Left hindlimb (tissue), 1 donor: ENCODE measurements at places on chromosomes 3 and 15.

GRCh38 chr3:124297062-124297980, 305.4 kb upstream of the ROPN1 start:
- DNase-seq = no peak

DNA sequence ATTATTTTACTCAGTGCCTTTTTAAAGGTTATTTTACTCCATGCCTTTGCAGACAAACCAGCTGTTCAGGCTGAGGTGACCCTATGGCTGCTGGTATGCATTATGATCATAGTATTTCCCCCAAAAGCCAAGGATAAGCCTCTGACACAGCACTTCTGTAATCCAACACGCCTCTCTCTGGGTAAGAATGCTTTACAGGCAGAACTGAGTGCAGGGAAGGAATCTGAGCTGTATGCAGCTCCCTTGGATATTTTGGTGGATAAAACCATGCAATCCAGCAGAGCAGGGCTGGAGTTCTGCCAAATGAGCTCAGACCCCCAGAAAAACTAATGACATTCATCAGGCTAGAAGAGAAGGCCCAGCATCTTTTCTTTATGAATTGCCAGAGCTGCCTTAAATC, 11.7 kb upstream of the MAP1A start:
- peak; percentile 58 for DNase-seq

DNA sequence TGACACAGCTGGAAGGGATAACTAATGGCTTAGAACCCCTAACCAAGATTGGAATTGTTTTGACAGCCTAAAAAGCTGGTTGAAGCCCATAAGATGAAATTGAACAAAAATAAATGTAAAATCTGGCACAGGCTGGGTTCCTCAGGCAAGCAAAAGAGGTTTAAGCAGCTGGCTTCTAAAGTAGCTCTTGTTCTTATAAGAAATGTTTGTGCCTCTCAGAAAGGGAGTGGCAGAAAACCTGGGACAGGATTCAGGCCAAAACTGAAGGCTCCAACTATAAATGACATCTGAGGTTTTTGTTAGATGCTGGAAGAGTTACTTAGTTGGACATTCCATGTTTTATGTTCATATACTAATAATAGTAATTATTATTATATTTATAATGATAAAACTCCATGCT, 378.3 kb downstream of the CNTN4 start:
- no peak for DNase-seq

GRCh38 chr3:100503448-100503847, 11.0 kb downstream of the TMEM45A start:
- no peak for DNase-seq

GRCh38 chr15:66600240-66600627, 34.4 kb upstream of the LCTL start:
- DNase-seq = no peak

DNA sequence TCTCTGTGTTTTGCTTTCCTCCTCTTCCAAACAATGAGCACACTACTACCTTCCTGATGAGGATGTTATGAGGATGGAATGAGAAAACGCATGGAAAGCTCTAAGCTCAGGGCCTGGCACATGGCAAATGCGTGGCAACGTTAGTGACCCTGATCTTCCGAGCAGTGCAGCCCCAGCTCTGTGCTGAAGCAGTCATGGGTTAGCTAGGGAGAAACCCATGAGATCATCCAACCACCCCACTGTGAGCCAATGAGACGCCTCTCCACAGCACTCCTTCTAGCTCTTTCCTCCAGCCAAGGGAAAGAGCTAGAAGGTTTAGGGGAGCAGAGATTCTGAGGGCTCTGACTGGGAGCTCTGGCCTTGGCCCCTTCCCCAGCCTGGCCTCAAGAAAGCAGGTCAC, 4.5 kb downstream of the CPN2 start:
- no peak for DNase-seq

DNA sequence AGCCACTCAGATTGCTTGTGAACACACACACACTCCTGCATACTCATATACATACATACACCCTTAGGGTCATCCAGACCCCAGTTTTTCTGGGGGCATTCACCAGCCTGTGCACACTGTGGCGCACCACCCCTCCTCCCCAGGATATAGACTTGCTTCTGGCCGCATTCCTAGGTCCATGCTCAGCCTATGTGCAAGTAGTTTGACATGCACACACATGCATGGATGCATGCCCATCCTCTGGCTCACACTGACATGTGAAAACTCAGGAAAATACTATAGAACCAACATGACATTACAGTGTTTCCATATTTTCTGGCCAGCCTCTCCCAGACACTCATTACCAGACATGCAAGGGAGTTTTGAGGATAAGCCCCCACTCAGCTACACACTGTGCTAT, 79.3 kb upstream of the POLG start:
- no peak for DNase-seq

DNA sequence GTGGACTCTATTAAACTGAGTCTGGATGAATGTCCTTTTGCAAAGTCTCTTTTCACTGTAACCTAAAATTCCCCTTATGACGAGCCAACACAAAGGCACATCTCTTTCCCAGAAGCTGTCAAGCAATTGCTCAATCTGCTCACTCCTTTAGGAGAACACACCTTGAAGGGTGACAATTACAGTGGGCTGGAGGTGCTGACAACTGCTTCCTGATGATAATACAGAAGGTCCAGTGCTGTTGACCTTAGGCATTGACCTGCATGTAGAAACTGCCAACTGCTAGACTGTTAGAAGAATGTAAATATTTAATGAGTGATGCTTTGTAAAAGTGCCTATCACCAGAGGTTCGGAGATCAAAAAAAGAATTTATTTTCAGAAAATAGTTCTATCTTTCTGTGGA, 757.7 kb downstream of the GRM7 start:
- no peak for DNase-seq

DNA sequence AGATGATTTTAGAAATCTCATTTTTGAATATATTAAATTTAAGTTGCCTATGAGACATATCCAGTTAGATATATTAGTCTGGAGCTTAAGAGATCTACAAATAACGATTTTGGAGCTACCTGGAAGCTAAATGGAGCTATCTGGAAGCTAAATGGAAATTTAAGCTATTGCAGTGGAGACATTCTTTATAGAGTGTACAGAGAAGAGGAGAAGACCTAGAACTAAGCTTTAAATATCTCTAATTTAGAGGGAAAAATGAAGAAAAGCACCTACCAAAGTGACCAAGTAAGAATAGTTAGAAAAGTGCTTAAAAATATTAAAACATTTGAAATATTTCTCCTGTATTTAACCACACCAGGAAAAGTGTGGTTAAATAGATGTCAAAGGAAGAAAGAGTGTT, 28.3 kb downstream of the SPESP1 start:
- DNase-seq = no peak

DNA sequence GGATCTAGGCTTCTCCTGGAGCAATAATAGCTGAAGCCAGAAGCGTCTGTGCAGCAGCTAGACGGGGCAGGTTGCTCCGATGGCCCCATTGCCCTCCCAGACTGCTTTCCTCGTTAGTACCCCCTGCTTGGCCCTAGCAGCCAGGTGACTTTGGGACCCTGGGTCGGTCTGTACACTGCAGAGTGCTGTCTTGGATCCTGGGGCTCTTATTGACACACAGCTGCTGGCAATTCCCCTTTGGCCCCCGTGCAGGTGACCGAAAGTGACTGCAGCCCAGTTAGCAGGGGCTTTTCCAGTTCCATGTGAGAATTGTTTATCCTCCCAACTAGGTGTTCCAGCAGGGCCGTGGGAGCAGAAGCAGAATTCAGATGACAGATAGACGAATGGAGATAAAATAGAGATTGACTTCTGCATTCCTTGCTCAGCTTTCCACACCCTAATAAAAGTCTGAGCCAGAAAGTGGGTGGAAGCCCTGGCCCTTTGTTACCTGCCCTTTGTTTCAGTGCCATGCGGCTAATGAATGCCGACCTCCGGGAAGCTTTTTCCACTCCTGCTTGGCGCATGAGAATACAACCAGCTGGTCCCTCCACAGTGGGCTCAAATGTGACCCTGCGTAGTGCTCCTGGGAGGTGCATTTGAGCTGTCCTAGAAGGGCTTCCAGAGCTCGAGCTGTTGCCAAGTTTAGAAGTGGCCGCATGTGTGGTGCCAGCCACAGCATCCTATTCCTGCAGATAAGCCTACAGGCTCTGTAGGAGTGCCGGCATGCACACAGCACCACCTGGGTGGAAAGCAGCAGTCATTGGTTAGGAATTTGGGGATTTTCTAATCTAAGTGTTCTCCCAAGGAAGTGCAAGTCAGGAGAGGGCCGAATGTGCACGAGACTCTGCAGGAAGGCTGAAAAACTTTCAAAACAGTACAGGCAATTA, 94.4 kb downstream of the SLCO3A1 start:
- DNase-seq = no peak

DNA sequence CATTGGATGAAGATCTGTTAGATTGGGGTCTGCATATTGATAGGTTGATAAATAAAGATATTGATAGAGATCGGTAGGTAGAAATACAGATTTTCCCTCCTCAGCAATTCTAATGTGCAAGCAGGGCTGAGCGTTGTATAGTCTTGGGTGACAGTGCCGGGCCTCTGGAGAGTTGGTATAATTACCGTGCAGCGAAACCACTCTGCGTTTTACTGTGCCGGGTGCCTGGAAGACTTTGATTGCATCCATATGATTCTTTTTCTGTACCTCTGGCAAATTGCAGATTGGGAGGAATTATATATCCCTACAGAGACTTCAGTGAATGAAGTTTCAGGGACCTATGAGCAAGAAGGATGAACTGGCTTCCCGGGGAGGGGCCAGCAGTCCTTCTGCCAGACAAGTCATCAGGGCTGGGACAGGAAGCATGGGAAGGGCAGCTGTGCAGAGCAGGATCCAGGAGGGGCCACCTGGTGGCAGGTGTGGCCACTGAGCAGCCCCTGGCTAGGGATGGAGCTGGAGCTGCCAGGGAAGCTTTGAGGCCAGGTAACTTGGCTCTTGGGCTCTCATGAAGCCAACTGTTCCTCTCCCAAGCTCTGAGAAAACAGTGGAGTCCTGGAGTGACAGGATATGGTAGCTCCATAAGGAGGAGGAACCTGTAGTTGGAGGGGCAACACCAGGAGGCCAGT, 132.5 kb downstream of the APBA2 start:
- no peak for DNase-seq

DNA sequence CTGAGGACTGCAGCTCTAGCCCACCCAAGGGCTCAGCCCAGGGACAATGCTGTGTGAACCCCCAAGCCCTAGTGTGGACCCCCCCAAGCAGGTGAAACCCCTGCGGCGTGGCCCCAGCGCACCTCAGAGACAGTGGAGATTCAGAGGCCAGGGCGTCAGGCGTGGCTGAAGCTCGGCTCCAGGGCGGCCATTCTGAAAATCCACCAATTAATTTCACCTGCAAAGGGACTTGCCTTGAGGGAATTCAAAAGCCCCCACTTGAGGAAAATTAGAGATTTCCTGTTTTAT, 148.3 kb downstream of the NSMCE3 start:
- DNase-seq = no peak

GRCh38 chr3:193029800-193030199, 112.1 kb upstream of the MB21D2 start:
- no peak for DNase-seq

- DNase-seq = no peak
Measured at GRCh38 chr3:155093261-155093660, 13.1 kb downstream of the MME start.

- no peak for DNase-seq
Measured at GRCh38 chr3:87564438-87564837, 288.1 kb upstream of the POU1F1 start.

- DNase-seq = peak; percentile 83
Measured at GRCh38 chr3:194395778-194396538, 3.1 kb downstream of the GP5 start.

- no peak for DNase-seq
Measured at GRCh38 chr3:113601240-113601639, 68.9 kb downstream of the SIDT1 start.

DNA sequence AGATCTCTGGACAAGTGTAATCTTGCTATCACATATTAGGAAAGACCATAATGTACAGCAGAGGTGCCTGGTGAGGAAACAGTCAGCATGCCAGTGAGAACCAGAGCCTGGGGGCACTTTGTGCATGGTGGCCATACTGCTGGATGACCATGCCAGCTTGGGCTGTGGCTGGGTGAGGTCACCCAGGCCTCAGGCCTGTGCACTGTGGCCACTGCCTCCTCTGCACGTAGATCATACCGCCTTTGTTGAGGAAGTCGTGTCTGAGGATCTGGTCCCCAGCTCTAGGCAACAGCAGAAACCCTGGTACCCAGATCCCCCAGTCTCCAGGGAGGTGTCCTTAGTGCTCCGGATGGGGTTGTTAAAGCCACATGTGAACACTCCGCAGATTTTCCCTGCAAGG, 38.9 kb downstream of the ZNF710 start:
- DNase-seq = no peak

DNA sequence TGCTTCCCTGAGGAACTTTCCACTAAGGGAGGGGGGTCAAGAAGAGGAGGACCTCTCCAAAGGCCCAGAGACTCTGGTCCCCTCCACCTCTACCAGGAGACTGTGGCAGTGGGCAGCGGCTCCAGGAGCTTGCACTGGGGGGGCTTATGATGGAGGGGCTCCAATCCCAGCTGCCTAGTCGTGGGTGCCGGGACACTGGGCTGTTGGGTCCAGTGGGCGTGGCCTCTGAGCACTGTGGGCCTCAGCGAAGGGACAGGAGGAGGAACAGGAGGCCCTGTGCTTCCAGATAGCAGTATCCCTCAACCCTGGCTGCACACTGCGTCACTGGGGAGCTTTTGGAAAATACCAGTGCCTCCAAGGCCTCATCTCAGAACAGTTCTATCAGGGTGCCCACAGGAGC, 13.5 kb upstream of the DLL4 start:
- DNase-seq = no peak

DNA sequence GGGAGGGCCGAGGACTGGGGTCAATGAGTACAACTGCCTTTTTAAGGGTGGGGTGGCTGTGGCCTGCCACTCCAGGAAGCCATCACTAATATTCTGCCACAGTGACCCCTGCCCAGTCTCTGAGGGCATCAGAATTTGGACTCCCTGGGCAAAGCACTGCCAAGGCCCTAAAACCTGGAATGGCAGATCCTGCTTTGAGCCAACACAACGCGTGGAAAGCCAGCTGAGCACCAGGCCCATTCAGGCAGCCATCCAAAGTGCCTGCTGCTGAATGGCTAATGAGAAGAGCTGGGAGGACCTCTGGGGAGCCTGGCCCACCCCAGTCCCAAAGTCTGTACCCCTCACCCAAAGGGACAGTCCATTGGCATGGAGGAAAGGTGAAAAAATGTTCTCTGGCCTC, 5.0 kb downstream of the TWF2 start:
- no peak for DNase-seq

GRCh38 chr15:97745481-97746071, 214.9 kb upstream of the ARRDC4 start:
- no peak for DNase-seq
